ENCODE measurements at places on chromosomes 5 and 9. TPM values are rescaled to one million over a fixed set of nuclear protein-coding genes. Genes with fewer than 3 reads are reported as not detected.

Gene ZNF366
- total RNA-seq = 13.3 TPM

Gene AMBP
- total RNA-seq = 0.17 TPM

Gene QRFP
- total RNA-seq = not detected

Gene SURF4
- total RNA-seq = 370 TPM

Gene KCNIP1
- 20.8 TPM for total RNA-seq

Gene GFI1B
- total RNA-seq = not detected

Gene GAPT
- total RNA-seq = not detected

Gene EXD3
- total RNA-seq = 43.1 TPM

Gene PCDHGA3
- 1.2 TPM for total RNA-seq

Gene IFNA2
- not detected for total RNA-seq

Gene NR6A1
- 2.9 TPM for total RNA-seq

All from dermis blood vessel endothelial cell (primary cell).